ENCODE measurements at places on chromosomes 6 and 20.

- no peak for DNase-seq
These were observed 49.5 kb upstream of the TULP4 start for GRCh38 chr6:158262755-158263154.

GRCh38 chr6:155310596-155310995 is 3.7 kb downstream of the TFB1M start:
- DNase-seq, result no peak

- no peak for DNase-seq
These were observed 303 bp downstream of the ILRUN start for GRCh38 chr6:34696189-34696738.

GRCh38 chr20:58511364-58511763 is 3.8 kb downstream of the APCDD1L start:
- DNase-seq, result no peak

DNA sequence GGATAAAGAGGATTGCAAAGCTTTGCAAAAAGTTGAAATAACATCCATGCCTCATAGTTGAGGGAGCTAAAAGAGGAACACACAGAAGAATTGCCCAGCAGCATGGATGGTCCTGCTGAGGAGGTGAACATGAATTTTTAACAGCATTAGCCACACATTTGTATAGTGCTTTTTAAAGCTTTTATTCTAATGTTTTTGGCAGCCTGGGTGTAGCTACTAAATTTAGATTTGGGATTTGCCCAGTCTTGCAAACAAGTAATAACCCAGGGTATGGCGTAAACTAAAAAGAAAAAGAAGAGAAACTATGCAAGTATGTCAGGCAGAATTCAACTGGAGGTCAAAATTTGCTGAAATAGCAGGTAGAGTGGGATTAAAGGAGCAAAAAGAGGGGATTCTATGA is 75.1 kb upstream of the PTPRK start:
- DNase-seq, result no peak

DNA sequence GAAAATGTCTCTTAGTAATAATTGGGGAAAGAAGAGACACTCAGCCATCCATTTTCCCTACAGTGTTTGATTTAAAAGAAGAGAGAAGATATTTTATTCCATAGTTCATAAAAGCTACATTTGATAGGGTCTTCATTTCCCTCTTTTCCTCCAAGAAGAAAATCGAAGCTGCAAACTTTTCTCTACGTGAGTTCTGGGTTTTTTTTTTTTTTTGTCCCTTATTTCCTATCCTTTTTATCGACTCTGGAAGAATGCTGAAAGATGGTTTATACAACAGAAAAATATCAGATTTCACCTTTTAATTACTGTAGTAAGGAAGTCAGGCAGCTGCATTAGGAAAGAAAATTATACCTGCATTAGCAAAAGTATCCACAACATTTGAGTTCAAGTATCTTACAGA is at the start of gene OR2J1:
OR2J1 (plus strand) TSS at position 301 of the 400 bp plus-strand sequence. CDS start 1,453 bp downstream, outside the sequence.
- no peak for DNase-seq

DNA sequence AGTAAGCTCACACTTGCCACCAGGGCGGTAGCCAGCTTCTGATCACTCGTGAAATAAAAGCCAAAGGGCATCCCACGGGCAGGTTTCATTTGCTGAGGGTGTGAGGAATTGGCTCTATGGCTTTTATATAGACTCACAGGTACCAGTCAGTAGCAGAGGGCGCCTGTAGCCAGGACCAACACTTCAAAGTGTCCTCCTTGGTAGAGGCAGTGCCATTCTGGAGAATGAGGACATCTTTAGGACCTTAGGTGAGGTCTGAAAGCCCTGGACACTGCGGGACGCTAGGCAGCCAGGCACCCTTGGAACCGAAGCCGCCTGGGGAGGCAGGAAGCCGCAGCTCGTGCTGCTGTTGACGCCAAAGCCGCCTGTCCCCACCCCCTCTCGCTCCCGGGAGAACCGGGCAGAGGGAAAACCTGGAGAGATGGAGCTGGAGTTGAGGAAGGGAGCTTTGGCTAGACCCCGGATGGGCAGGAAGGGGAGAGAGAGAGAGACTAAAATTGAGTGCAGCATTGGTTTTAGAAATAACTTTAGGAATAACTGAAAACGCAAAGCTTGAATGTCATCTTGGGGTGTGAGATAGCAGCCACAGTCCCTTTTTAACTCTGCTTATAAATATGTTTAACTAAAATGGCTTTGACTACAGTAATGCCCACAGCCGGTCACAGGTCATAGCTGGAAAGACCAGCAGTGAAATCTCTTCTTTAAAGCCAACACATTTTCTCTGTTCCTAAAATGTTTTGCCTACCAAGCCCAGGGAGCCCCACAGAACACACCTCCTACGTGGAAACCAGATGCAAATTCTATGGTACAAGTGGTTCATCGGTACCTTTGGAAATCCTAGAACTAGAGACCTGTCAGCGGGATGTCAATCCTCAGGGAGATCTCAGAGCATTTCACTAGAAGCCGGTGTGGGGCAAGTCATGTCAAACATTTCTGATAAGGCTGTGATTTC is 128.5 kb upstream of the CDYL start:
- peak; percentile 13 for DNase-seq

DNA sequence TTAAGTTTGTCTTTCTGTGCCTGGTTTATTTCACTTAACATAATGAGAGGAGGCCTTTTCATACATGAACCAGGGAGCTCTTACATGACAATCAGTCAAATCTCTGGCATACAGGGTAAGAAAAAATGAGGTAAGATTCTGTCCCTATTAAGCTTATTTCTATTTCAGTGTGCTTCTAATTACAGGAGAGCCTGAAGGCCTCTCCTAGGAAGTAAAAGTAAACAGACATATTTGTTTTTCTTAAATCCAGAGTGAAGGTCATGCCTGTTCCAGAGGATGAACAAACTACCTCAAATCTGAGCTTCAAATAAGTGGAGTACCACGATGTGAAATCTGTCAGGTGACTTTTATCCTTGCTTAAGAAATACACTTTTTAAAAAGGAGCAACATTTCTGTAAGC is 72.6 kb downstream of the POPDC3 start:
- DNase-seq, result no peak

GRCh38 chr20:7038029-7038428 is 270.5 kb downstream of the BMP2 start:
- DNase-seq, result no peak

DNA sequence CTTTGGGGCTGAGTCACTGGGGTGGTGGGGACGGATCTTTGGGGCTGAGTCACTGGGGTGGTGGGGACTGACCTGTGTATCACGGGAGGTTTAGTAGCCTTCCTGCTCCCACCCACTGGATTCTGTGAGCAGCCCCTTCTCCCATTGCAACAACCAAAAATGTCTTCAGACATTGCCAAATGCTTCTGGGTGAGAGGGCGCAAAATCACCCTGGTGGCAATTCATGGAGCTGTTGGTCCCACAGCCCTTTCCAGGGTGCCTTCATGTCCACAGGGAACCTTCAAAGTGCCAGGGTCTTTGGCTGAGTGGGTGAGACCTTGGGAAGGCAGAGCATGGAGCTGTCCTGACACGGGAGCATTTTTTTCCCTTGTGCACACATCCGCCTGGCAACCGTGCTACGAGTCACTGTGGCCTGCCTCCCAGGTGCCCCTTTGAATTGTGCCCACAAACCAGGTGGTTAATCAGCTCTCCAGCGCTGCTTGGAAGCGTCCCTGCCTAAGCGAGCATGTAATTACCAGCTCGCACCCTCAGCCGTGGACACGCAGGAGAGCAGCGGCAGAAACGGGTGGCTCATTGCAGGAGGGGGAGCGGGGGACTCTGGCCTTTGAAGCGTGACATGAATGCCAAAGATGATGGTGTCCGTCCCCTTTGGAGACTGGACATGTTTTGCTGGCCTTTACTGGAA is 27.4 kb upstream of the APCDD1L start:
- DNase-seq, result no peak

- no peak for DNase-seq
These were observed 117.2 kb downstream of the PDE10A start for GRCh38 chr6:165545806-165546205.

- no peak for DNase-seq
These were observed 334.1 kb upstream of the CITED2 start for GRCh38 chr6:139708337-139709199.

GRCh38 chr6:136524936-136525413 is 25.2 kb downstream of the MAP7 start:
- DNase-seq, result peak; percentile 55

- peak; percentile 49 for DNase-seq
These were observed 199.1 kb downstream of the ERMARD start for GRCh38 chr6:169950558-169950957.

DNA sequence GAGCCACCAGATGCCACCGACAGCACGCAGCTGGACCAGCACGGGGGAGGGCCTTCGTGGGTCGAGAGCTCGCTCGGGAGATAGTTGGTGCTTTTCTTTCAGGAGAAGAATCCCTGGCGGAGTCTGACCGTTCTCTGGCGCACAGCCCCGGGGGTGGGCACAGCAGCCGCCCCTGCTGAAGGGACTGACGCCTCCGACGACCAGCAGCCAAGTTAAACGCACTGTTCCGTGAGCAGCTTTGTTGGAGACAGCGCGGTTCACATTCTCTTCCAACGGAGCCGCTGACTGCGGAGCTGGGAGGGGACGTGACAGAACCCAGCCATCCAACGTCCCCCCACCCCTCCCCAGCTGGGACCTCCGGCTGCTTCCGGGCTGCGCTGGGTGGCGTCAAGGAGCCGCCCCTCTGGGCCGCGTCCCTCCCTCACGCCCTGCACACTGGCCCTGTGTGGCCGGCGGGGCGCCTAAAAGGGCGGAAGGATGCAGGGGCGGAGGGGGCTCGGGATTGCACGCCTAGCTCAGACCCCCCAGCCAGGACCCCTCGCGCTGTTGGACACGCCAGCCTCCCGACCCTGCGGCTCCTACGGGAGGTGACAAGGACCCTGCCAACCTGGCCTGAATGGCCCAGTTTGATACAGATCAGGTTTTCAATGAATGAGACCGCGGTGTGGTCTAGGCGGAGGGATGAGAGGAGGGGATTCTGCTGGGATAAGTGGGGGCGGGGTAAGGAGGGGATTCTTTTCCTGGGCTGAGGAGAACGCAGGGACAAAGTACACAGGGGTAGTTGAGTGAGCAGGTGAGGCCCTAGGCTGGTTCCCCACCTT is 36.4 kb upstream of the KHDC1 start:
- DNase-seq, result no peak

DNA sequence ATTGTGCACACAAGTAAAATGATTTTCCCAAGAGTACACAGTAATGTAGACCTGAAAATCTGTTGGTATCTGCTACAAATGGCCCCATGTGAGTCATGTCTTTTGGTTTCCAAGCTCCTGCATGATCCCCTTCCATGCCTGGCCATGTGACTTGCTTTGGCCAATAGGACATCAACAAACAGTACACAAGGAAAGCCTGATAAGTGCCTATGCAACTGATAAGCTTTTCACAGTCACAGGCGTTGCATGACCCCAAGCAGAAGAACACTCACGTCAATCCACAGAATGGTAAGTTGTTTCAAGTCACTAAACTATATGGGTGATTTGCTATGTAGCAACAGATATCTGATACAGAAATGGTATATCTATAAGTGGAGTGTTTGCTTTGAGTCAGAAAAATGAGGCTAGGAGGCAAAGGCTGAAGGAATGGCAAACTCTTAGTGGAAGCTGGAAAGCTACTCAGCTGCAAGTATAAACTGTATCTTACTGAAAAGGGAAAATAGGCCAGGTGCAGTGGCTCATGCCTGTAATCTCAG is 160.1 kb upstream of the BEND3 start:
- no peak for DNase-seq

DNA sequence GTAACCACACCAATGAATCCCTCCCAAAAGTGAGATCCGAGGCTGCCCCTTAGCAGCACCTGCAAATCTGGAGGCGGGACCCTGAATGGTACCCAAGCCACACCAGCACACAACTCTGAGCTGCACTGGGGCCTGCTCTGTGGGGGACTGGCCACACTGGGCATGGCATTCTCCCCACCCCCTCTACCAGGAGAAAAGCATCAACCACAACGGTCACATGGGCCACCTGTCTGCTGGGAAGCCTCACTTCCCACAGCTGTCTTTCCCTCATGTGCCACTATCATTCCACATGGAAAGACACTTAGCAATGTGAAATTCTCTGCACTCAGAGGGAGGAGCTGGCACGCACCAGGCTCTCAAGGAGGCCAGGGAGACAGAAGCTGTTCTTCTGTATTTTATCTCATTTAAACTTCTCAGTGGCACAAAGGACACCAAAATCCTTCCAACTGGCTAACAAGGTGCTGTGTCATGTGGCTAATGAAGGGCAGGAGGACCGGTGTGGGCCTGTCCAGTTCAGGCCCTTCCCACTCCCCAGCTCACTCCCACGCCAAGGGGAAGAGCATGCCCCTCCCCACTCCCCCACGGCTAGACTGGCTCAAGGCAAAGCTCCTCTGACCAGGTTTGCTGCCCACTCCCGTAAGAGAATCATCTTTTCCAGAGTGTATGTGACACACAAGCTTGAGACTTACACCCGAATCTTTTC is 19.0 kb downstream of the YTHDF1 start:
- DNase-seq, result no peak

GRCh38 chr6:157461000-157461915 is 80.3 kb downstream of the ZDHHC14 start:
- peak; percentile 46 for DNase-seq

- DNase-seq, result no peak
These were observed 121.0 kb upstream of the ZNF184 start for GRCh38 chr6:27593861-27594260.

- DNase-seq, result no peak
These were observed 25.0 kb downstream of the FOXP4 start for GRCh38 chr6:41571021-41571780.

DNA sequence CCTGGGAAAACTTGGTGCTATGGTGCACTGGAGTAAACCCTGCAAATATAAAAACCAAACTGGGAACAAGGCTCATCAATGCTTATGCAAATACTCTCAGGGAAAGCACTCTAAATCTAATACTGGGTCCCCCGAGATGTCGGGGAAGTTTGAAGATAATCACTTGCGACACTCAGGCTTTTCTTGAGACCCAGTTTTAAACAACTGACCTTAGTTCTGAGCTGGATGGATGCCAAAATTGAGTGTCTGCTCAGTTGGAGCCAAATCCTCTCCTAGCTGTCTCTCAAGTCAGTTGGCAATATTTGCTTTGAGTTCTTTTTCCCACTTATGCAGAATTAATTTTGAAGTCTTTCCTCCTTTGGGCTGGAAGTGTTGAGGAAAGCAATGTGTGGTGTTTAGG is 75.5 kb upstream of the CD2AP start:
- DNase-seq, result no peak

DNA sequence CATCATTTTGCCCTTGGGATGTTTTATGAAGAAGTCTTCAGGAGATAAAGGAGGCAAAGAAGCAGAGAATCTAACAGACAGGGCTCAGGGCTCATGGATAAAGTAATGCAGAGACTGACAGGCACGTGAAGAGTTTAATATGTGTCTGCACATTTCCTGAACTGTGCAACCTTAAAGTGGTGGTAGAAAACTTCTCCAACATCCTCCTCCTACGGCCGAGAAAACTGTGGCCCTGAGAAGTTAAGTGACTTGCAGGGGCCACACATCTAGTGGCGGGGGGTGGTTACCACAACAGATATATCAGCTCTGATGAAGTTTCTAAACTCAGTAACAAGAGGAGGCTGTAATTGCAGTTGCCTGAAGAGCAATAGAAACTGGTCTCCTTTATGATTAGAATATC is 61.0 kb downstream of the SOBP start:
- no peak for DNase-seq

- no peak for DNase-seq
These were observed 659.0 kb downstream of the EPM2A start for GRCh38 chr6:145076115-145076841.

- DNase-seq, result no peak
These were observed 54.6 kb downstream of the HMGCLL1 start for GRCh38 chr6:55524441-55524840.
